ENCODE measurements at places on chromosomes 2 and 18.

- no peak for DNase-seq
Measured at GRCh38 chr18:74734013-74734444, 136.4 kb downstream of the ZNF407 start.

DNA sequence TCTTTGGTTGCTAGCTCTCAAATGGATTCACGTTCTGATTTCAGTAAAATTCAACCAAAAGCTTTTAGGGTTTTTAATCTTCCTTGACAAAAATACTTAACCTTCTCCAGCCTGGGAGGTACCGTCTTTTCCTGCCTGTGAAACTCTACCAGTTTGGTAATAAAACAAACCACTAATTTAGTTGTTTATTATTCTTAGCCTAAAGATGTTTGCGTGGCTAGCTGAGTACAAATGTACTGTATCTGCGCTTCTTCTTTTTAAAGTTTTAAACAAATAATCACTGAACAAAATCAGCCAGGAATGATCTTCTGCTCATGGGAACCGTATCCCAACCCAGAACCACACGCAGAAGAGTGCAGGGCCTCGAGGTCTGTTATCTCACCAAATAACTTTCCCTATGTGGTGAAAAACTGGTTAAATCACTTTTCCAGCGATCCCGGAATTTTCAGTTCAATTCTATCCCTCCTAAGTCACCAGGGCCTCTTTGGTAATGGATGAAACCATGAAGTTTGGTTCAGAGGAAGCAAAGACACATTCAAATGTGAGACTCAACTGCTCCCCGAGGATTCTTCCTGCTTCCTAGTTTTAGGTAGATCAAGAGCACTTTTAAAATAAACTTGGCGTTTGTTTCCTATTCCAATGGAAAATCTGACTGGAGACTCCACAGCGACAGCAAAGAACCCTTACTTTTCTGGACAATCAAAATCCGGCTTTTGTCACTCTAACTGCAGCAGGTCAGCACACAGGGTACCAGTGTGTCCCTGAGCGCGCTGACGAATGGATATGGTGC, 36.1 kb downstream of the BCL2 start:
- no peak for DNase-seq

- DNase-seq = no peak
Measured at GRCh38 chr2:143429932-143430679, 300.9 kb downstream of the ARHGAP15 start.

DNA sequence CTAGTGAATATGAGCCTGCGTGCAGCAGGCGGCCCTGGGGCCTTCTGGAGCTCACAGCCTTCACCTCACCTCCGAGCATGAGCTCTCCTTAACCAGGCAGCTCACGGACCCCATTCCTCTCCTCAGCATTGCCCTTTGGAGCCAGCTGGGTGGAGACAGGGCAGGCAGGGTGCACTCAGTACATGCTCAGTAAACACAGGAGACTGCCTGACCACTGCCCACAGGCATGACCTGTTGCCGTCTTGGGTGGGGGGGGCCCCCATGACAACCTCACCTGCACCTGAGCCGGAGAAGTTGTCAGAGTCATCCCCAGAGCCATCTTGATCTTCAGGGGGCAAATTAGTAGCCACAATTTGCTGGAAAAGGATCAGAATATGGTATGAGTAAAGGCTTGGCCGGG, 19.9 kb downstream of the SDC1 start:
- no peak for DNase-seq

- peak; percentile 77 for DNase-seq
Measured at GRCh38 chr2:154452906-154453493, 245.5 kb upstream of the KCNJ3 start.

DNA sequence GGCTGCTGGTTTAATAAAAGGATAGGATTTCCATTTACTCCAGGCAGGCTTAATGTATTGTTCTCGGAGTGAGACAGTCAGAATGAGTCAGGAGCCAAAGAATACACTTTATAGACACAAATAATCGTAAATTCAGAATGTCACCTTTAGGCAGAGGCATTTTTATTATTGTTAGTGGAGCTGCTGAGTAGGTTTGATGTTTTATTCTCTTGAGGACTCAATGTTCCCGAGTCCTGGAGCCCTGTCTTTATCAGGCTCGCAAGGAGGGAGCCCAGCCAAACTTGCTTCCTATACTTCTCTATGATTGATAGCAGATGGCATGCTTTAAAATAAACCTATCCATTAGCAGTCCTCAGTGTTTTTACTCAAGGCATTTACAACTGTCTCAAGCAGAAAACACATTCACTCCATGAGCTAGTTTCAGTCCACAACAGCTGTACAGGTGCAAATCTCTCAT, 492.3 kb upstream of the ZEB2 start:
- DNase-seq = no peak

DNA sequence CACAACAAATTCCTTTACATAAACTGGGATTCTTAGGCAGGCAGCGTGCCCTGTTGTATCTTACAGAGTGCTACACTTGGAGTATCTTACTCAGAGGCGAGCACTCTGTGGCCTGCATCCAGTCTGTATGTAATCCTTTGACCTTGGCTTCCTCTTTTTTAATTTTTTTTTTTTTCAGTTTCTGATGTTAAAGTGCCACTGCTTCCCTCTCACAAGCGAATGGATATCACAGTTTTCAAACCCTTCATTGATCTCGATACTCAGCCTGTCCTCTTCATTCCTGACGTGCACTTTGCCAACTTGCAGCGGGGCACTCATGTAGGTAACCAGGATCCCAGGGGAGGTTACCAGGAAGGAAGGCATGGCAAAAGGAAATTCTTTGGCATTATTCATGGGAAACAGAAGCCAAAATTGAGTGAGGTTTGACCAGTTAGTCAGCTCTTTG, 40.4 kb downstream of the GRHL1 start:
- DNase-seq = peak; percentile 55

DNA sequence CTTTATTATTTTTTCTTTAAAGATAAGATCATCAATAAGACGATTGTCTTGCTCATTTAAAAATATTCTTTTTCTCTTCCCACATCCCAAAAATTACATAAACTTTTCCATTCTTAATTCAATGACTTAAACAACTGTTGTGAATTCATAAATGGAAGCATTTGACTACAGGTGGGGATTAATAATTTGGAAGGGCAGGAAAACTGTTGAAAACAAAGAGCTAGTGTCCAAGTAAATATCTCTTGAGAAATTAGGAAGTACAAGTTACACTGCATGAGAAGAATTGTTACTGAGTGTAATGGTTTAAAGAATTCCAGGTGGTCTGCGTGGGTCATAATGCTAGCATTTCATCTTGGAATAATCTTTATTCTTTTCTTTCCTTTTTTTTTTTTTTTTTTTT, 634.8 kb upstream of the ZEB2 start:
- DNase-seq = no peak

GRCh38 chr2:222108957-222109585, 189.7 kb downstream of the PAX3 start:
- no peak for DNase-seq

DNA sequence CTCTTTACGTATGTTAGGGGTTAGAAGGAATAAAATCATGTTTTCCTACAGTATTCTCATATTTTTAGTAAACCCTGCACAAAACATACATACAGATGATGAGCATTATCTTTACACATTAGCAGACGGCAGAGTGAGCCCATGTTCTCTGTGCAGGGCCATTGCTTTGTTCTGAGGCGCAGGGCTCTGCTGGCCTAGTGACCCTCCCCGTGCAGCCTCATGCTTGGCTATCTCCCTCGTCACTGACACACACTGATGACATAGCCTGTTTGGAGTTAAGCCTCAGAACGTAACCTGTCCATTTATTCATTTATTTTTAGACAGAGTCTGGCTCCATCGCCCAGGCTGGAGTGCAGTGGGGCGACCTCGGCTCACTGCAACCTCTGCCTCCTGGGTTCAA, 115.9 kb upstream of the FOSL2 start:
- DNase-seq = no peak

DNA sequence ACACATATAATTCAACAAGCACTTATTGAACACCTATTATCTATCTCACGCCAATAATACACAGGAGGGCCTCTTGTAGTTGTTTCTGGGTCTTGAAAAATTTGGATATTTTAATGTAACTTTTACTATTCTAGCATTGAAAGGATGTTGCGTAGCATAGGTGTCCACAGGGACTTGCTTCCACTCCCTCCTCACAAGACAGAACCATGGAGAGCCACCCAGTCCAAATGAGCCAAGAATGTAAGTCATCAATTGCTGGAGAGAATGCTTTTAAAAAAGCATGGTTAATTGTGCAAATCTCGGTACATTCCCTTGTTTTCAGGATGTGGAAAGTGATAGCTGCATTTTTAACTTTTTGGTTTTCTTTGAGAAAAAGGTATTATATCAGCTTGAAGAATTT, 46.8 kb downstream of the DOCK10 start:
- no peak for DNase-seq

- DNase-seq = no peak
Measured at GRCh38 chr18:57798713-57799373, 4.3 kb downstream of the ATP8B1 start.

DNA sequence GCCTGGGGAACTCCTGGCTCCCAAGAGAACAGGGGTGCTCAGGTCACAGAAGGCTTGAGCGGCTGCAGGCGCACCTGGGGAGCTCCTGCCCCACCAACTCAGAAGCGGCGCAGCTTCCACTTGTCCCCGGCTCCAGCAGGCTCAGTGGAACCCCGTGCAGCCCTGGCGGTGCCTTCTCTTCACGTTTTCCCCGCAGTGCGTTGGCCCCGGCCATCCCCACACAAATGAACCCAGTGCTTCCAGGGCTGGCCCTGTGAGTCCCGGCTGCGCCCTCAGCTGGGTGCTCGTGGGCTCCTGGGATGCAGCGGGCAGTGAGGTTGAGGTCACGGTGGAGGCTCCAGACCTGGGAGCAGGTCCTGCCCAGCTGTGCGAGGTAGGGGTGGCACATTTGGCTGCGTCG, 17.9 kb upstream of the MBD2 start:
- no peak for DNase-seq

DNA sequence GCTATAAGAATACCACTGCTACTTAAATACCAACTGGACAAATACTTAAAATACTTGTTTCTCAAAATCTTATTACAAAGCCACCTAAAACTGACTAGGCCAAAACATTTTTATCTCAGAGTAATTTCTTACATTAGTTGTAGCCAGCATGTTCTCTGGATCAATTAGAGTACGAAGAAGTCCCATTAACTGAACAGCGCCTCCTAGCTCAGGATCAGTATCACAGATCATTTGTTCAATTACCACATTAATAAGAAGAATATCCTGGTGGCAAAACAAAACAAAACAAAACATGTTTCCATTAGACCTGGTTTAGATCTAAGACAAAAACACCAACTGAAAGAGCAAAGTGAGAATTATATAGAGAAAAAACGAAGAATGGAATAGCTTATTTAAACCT, 36.0 kb downstream of the PPP4R3B start:
- DNase-seq = peak; percentile 48

- no peak for DNase-seq
Measured at GRCh38 chr2:43848214-43848613, 9.4 kb downstream of the ABCG8 start.

DNA sequence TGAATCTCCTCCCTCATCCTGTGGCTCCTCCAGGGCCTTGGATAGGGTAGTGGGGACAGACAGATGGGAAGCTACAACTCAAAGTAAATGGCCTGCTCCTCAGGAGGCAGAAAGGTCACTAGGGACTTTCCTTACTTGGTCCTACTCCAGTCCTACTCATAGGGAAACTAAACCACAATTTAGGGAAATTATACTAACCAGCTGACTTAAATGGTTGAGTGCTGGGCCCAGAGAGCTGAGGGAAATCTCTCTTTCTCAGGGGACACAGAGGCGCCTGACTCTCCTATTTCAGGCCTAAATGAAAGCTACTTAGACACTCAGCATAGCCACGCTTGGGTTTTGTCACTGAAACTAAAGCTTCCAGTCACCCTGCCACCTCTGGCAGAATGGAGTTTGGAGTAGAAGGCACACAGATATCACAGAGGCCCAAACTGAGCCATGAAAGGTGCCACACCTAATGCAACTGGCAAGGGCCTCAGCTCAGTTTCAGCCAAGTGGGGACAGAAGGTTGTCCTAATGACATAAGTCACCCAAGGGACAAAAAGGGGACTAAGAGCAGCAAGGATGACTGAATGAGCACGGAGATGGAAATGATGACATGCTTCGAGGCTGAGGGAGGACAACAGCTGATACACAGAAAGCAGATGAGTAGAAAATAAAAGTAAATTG, 24.0 kb downstream of the CERKL start:
- DNase-seq = no peak

- no peak for DNase-seq
Measured at GRCh38 chr2:32727157-32727556, 99.3 kb downstream of the TTC27 start.

- no peak for DNase-seq
Measured at GRCh38 chr2:203590496-203590895, 55.4 kb upstream of the RAPH1 start.

DNA sequence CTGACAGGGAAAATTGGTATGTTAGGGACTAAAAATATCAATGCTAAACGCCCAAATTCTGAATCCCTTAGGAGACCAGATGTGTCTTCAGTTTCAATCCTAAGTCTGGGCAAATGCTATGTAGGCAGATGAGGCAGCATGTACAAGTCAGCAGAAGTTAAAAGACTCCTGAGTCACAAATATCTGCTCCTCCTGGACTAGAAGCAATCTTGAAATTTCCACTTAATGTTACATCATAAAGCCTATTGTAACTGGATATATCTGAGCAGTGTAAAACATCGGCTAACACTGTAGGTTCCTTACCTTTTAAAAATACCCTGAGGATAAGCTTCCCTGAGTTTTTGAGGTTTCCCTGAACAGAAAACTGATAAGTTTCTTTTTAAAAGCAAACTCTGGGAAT, 1087.6 kb upstream of the PIK3C3 start:
- DNase-seq = no peak

GRCh38 chr18:37443325-37444055, 122.1 kb downstream of the CELF4 start:
- DNase-seq = no peak

GRCh38 chr2:105365206-105365605, 27.9 kb downstream of the C2orf49 start:
- DNase-seq = no peak

GRCh38 chr2:82391386-82391785, 2067.7 kb downstream of the SUCLG1 start:
- no peak for DNase-seq

Data from hematopoietic multipotent progenitor cell treated with erythropoietin and hydrocortisone succinate and interleukin-3 and kit ligand, for 4 days (in vitro differentiated cells).